ENCODE measurements at places on chromosomes 2 and 18.

DNA sequence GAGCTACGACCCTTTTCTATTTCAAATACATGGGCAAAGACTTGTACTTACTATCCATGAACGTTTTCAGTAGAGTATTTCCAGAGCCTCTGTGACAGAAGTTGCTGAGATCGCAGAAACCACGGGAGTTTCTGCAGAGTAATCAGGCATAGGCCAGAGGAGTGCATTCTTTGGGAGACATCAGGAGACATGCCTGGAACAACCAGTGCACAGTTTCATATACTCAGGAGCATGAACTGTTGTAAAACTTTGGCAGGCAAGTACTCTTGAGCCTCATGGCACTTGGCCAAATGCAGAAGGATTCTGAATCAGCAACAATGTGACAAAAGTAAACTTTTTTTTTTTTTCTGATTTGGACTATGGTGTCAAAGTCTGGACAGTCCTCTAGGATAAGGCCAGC, 307.1 kb downstream of the GRB14 start:
- no peak for DNase-seq

DNA sequence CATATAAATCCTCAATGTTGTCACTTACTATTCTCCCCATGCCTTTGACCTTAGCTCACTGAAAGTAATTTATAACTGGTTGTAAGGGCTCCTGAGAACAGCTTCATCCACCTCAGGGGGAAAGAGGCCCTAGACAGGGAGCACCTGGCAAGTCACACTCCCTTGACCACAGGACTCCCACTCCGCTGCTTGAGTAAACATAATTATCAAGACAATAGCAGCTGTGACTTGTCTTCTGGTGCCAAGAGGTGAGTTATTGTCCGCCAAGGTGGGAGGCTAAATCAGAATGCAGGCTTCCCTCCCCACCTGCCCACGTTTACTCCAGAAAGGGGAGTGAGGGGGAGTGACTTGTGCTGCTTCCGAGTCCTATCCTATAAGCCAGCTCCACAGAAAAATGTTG, 230.6 kb upstream of the LRATD1 start:
- no peak for DNase-seq

- no peak for DNase-seq
Observed at GRCh38 chr2:120869036-120869729, 133.5 kb downstream of the GLI2 start.

- no peak for DNase-seq
Observed at GRCh38 chr2:68366083-68366560, 1.0 kb downstream of the PLEK start.

DNA sequence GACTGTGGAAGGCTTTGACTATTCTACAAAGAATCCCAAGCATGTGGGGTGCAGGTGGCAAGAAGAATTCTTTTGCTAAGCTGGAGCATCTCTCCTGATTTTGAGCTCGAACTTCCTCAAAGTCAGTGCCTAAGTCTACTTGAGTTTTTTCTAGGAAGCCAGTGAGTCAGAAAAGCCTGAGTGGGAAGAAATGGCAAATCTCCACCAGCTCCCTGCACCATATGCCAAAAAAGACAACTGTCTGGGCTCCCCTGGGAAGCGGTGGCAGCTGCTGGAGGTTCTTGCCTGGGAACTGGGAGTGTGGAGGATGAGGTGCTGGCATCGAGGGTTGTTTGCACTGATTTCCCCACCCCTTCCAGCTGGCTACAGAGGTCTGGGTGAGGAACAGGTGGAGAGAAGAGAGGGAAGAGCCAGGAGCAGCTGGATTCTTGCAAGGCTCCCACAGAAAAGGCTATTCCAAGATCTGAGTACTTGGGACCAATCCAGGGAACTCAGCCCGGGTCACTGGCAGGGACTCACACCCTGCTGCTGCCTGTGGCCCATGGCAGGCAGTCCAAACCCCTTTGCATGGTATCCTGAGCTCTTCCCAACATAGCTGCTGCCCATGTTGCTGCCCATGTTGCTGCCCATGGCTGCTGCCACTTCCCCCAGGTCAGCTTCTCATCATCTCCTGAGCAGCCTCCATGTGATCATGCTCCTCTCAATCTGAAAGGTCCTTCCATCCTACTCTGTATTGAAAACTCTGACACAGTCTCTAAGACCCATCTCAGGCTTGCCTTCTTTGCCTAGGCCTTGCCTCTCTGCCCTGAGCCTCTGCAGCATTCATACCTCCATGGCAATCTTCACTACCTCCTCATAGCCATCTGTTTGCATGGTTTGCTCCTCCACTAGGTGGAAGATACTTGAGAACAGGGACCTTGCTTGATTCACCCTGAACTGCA, 128.3 kb upstream of the SPATS2L start:
- no peak for DNase-seq
